Stimulated activated CD8-positive, alpha-beta memory T cell treated with anti-CD3 and anti-CD28 coated beads, Interleukin-4, amount 100 ng/mL, for 4 hours (primary cell): ENCODE measurements at places on chromosomes 12 and 14.

DNA sequence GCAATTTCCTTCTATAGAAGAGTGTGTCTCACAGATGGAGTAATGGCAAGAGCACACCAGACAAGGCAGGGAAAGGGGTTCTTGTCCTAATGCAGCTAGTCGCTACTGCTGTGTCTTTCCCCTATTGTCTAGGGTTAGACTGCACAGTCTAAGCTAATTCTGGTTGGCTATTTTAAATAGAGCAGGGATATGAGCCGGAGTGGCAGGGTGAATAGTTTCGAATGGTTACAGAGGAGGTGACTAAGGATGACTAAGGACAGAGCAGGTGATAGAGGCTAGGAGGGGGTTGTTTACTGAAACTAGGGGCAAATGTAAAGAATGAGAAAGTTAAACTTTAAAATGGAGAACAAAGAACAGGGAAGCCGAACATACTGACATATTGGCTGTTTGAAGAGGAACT is 25.6 kb upstream of the CPNE8 start:
- DNase-seq, result no peak

DNA sequence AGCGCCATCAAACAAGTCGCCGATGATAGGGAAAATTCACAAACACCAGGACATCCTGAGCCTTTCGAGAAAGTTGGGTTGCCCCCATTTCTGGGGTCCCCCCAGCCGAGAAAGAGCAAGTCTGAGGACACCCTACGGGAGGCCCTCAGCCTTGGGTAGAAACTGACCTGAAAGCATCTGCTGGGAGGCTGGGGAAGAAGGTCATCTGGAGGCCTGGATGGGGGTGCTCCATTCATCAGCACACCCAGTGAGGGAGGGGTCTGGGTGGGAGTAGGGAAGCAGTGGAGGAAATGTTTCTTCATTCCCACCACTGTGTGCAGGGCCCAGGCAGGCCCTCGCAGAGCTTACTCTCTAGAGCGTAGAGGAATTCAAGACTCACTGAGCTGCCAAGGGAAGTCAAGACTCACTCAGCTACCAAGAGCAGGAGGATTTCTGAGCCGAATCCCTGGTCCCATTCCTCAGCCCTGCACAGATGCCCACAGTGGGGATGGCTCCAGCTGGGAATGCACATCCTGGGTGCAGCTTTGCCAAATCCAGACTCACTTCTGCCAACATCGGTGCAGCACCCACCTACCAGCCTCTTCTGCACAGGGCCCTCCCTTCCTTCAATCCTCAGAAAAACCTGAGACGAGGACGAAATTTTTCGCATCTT is 38.1 kb downstream of the DIO3 start:
- DNase-seq, result no peak

- no peak for DNase-seq
These were observed 13.1 kb downstream of the ULK1 start for GRCh38 chr12:131907379-131908091.

DNA sequence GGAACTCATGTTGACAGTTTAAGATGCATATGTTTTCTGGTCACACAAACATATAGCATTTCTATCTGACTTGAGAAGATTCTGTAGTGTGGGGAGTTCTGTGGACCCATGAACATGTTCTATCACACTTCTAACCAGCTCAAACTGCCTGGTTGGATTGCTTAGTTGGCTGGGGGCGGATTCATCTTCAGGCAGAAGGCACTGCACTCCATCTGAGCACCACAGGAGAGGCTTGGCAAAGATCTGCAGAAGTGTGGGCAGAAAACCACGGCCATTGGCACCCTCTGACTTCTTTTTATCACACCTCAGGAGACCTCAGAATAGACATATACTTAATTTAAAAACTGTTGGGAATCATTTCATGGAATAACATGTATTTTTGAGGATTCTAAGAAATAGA is 68.5 kb downstream of the LIN7A start:
- no peak for DNase-seq

GRCh38 chr12:116561181-116561821 is 2.1 kb downstream of the MAP1LC3B2 start:
- DNase-seq, result no peak

GRCh38 chr14:23171222-23171975 is 12.1 kb downstream of the SLC7A8 start:
- DNase-seq, result no peak

GRCh38 chr14:63421226-63421625 is 102.5 kb upstream of the GPHB5 start:
- no peak for DNase-seq

- DNase-seq, result no peak
These were observed 615 bp downstream of the DDX51 start for GRCh38 chr12:132143336-132144071.

DNA sequence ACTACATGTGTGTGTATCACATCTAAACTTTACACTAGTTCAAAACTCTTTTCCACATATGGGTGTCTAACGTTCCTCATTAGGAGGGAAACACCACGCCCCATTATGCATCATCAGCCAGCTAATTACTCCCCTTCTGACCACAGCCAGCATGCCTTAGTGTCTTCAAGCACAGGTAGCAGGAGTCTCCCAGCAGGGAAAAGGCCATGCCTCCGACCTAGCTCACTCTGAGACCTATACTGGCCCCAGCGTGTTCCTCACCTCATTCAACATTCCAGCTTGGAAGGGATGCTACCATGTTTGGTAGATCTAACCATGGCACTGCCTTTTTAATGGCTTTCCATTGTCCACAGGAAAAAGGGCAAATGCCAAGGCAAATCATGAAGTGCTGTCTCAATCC is 66.1 kb upstream of the PRB2 start:
- no peak for DNase-seq

DNA sequence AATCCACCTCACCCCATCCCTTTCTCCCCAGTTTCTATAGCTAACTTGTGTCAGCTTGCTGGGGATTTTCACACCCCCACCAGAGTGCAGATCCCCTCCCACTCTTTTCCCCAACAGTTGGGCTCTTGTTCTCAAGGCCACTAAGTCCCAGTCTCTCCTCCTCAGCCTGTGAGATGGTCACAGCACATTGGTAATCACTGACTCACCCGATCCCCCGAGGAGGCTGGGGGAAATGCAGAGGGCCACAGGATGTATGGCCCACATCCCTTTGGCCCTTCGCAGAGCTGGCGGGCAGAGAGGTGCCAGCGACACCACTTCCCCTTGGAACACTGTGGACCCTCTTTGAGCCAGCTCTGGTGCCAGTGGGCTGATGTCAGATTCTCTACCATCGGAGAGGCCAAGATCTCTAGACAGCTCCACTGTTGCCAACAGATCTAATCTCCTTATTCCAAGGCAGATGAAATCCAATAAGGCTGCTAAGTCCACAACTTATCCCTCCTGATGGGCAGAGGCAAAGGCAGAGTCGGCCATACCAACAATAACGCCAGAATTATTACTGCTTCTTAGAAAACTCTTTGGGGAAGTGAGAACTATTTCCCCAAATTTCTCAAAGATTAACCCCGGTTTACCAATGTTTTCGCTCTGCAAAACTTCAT is 1.6 kb downstream of the FMNL3 start:
- no peak for DNase-seq
